ENCODE measurements at places on chromosomes 1 and 21.

DNA sequence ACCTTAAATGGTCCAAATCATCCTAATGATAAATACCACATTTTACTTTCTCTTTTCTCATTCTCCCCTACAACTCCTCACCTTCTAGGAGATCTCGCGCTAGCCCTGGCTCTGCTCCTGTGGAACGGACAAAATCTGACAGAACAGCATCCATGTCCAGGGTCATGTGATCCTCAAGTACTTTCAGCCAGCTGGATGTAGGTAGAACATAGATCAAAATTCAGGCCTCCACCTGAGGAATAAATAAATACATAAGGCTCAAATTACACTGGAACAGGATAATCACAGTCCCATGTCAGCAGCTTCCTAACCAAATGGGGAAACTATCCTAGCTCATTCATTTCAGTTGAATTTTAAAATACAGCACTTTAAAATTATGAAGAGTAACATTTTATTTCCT is 33.2 kb downstream of the OTUD7B start:
- no peak for DNase-seq

DNA sequence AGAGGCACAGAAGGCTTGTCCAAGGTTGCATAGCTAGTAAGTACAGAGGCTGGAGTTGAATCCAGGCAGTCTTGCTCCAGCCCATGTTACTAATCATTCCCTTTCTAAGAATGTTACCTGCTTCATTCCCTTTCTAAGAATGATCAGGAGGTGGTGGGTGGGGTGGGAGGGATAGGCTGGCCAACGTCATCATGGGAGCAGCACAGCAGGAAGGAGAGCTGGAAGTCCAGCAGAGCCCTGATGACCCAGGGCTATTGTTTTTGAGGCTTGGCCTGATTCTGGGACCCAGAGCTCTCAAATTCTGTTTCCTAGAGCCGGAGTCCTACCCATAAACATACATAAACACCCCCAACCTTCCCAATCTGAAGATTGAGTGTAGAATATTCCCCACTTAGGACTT is 11.8 kb upstream of the CSF1 start:
- no peak for DNase-seq

DNA sequence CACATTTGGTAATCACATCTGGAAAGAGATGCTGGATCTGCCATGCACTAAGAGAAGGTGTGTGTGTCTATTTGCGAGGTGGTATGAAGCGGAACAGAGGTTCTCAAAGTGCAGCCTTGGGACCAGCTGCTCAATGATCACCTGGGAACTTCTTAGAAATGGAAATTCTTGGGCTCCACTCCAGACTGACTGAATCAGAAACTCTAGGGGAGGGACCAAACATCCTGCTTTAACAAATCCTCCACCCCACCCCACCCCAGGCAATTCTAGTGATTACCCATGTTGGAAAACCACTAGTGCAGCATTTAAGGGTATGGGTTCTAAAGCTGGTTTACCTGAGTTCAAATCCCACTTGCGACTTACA is 143.9 kb upstream of the JUN start:
- no peak for DNase-seq

DNA sequence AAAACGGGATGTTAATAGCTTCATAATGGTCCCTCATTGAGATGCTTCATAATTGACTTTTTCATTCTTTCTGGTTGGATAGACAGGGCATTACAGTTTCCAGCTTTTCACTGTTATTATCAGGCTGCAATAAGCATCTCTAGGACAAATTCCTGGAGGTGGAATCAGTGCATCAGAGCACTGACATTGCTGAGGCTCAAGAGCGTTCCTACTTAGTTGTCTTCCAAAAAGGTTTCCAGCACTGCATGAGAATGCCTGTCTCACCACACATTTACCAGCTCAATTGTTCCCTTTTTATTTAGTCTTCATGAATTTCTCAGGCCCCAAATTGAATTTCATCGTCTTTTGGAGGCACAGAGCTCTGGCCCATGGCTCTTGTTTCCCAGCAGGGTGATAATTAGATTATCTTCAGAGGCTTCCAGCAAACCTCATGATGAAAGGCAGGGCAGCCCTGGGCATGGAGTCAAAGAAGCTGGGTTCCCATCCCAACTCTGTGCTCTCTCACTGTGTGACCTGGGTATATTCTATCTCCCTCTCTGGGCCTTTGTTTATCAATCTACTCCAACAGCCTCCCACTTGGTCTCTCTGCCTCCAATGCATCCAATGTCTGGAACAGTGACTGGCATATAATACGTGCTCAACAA is 451.4 kb downstream of the PTPRU start:
- DNase-seq: no peak

DNA sequence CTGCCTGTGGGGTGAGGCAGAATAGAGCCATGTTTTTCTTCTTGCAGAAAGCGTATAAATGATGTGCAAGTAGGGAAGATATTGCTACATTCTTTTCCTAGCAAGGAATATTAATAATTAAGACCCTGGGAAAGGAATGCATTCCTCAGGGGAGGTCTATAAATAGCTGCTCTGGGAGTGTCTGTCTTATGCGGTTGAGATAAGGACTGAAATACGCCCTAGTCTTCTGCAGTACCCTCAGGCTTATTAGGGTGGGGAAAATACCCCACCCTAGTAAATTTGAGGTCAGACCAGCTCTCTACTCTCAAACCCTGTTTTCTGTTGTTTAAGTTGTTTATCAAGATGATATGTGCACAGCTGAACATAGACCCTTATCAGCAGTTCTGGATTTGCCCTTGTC is 155.9 kb upstream of the HMCN1 start:
- DNase-seq: no peak

DNA sequence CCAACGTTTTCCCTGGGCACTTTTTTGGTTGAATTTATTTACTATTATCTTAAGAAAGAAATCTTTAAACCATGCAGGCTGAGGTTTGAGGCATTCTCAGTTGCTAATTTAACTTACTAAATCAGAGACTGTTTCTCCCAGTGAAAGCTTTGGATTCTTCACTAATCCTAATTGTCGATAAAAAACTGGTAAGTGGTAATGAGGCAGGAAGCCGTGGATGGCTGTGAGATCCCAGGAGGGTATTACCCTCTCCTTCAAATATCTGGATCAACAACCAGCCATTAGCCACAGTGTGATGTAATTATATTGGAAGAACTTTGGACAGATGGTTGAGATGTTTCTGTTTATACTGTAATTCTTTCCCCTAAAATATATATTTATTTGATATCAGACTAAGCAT is 485.0 kb downstream of the DISC1 start:
- DNase-seq: no peak

DNA sequence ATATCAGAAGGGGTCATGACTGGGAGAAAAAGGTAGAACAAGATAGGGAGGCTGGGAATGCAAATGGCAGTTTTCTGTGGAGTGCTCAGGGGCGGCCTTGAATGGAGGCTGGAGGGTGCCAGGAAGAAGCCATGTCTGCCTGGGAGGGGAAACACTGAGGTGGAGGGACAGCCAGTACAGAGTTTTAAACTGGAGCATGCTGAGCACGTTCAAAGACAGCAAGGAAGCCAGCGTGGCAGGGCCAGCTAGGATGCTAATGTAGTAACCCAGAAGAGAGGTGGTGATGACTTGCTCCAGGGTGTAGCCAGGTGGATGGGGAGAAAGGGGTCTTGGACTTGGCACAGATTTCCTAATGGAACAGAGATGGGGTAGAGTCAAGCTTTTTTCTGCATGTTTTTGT is 445.8 kb upstream of the VAMP3 start:
- no peak for DNase-seq

DNA sequence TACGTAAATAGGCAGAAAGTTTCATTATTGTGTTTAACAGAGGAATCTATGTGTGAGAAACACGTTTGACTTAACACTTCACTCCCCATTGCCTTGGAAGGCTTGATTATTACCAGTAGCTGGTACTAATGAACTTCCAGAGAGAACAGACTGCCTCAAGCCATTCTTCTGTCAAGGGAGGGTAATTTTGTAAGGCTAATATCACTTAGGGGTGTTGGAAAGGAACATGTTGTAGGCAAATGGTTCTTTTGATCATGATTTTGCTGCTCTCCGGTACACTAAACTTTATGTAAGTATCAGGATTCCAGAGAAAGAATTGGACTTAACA is 1.8 kb downstream of the LAMC1 start:
- DNase-seq: no peak

GRCh38 chr1:2157856-2158255 is 36.7 kb downstream of the FAAP20 start:
- no peak for DNase-seq
